AG08396 (cell line): ENCODE measurements at places on chromosomes 3 and 15.

- no peak for DNase-seq
These were observed 120.0 kb downstream of the PLD1 start for GRCh38 chr3:171690281-171690680.

DNA sequence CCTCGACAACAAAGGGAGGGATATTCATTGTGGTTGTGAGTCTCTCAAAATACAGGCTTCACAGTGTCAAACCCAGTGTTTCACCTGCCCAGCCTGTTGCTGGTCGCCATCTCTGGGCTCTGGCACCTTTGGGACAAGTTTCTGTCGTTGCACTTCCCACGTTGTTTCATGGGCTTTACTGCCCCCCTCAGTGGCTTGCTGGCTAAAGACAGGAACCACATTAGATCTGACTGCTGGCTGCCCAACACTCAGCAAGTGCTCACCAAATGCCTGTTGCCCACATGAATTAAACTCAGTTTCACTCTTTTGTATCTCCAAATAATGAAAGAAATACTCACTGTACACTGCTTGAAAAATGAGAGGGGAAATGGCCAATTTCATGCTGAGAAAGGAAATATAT, 27.6 kb downstream of the FOXL2 start:
- no peak for DNase-seq

DNA sequence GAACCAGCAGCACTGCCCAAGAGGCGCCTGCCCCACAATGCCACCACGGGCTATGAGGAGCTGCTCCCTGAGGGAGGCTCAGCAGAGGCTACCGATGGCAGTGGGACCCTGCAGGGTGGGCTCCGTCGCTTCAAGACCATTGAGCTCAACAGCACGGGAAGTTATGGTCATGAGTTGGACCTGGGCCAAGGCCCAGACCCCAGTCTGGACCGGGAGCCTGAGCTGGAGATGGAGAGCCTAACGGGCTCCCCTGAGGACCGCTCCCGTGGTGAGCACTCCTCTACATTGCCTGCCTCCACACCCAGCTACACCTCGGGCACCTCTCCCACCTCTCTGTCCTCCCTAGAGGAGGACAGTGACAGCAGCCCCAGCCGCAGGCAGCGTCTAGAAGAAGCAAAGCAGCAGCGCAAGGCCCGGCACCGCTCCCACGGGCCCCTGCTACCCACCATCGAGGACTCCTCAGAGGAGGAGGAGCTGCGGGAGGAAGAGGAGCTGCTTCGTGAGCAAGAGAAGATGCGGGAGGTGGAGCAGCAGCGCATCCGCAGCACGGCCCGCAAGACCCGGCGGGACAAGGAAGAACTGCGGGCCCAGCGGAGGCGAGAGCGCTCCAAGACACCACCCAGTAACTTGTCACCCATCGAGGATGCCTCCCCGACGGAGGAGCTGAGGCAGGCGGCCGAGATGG, 21.8 kb upstream of the APEH start:
- no peak for DNase-seq

GRCh38 chr3:66756468-66757036, 241.6 kb upstream of the KBTBD8 start:
- DNase-seq = no peak

DNA sequence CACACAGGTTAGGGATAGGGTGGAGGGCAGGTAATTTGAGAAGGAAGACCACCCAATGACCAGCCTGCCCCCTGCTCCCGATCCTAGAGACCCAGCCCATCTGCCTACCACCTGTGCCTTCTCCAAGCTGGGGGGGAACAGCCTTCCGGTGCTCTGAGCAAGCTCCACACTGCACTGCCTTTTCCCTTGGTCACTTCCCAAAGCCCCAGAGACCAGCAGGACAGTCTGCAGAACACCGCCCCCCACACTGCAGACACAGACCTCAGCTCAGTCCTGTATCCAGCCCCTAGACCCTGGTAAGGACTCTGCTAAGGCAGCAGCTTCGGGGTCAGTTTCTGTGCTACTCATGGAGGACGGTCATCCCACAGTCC, 156.9 kb downstream of the MEGF11 start:
- DNase-seq = no peak

DNA sequence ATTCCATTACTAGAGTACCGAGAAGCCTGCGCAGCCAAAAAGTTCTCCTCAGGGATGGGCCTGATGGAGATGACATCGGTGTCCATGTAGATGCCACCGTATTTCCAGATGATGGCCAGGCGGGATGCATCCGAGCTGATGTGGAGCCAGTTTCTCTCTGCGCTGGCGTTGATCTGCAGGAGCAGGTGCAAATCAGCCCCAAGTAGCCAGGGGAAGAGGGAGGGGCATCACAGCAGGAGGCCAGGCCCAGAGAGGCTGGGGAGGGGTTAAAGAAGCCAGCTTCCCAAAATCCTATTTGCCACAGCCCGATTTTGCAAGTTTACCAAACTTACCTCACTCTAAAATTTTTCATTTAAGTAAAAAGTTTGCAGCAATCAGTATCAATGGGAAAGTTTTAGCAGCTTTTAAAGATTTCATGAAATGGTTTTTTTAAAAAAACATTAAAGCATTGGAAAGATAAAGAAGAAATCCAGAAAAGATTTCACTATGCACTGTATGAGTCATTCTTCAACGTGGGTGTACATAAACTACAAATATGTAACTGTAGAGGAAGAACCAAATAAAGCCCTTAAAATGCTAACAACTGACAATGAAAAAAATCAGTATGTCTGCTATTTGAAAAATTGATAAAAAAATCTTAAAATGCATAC, 7.4 kb downstream of the A4GNT start:
- DNase-seq = peak; percentile 69

DNA sequence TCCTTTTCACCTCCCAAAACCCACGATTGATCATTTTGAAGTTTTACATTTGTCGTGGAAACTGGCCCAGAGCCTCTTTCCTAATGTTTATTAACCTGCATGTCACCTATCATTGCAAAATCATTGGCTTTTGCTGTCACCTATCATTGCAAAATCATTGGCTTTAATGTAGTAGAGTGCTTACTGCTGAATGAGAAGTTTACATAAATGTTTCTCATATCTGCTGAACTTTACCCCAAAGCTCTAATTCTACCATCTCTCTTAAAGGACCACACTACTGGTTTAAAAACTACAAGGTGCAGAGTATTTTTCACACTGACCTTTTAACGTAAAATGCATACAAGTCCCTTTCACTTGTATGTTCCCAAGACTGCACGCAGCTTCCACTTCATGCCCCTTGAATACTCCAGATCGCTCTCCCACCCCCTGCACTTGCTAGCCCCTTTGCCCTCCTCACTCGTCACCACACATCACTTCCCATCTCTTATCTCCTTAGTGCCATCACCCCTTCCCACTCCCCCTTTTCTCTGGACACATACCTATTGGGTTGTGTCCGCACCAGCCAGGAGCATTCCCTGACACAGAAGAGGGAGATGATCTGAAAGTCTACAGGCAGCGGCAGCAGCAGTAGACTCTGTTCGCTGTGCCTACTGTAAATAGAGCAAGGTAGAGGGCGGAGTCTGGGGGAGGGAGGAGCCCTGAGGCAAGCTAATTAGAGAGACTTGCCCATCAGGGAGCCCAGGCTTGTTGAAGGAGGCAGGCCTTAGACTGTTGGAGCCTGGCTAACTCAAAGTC, 30.2 kb upstream of the ATOSA start:
- DNase-seq = no peak

- no peak for DNase-seq
These were observed 31.9 kb upstream of the SPRED1 start for GRCh38 chr15:38220606-38221273.

DNA sequence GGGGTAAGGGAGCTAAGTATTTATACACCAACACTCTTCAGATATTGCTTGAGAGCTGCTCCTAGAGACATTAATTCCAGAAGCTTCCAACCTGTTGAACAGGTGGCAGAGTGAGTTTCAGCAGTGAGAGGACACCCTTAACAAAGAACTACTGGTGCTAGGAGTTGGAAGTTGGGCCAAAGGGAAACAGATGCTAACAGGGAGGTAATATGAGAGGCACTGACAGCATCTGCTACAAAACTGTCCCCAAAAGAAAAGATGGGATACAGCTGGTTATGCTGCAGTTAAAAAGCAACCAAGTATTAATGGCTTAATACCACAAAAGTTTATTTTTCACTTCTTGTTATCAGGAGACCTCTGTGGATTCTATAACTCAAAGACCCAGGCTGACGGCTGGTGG, 104.5 kb upstream of the SATB1 start:
- DNase-seq = no peak

GRCh38 chr3:13461169-13462124, 18.7 kb upstream of the HDAC11 start:
- DNase-seq = peak; percentile 40

- DNase-seq = no peak
These were observed 4.5 kb downstream of the RAB7A start for GRCh38 chr3:128730471-128730870.

DNA sequence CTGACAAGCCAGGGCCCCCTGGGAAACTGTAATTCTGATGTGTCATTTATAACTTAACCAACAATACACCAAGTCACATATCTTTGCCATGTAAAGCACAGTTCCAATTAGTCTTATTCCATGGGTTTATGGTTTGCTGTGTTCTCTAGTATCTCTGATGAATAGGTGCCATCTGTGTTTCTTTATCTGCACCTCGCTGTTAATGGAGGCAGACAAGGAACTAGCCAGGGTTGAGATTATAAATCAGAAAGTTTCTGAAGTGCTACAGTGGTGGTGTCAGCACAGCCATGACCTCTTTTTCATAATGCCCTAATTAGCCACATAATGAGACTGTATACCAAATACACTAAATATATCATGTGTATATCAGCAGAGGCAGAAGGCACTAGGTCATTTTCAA, 866.4 kb downstream of the PLOD2 start:
- DNase-seq = no peak

- DNase-seq = no peak
These were observed 36.9 kb downstream of the SENP8 start for GRCh38 chr15:72155003-72155621.

DNA sequence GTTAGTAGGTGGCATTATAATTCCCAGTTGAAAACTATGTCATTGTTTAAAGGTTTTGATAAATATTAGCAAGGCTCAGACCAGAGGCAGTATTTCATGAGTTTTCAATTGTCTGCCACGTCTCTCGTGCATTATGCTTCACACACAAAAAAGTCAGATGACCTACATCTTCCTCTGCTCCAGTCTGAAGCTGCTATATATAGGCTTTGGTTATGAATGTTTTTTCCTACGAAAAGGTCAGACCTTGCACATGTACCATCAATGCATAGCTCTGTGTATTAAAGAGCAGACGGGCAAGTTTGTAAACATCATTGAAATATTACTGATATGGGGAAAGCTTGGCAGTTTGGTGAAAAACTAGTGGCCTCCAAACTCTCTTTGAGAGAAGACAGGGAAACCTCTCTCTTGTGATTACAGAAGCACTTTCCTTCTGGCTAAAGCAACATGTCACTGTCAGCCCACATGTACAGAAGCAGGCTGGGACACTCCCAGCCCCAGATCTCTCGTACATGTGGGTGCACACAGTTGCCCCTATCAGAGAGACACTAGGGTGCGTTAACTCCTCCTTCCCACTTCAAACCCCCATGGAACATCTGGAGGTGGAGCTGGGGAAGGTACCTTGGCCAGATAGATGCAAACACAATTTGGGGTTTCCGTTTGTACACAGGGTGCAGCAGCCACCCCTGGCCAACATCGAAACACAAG, 184.0 kb upstream of the BCL6 start:
- DNase-seq = no peak

DNA sequence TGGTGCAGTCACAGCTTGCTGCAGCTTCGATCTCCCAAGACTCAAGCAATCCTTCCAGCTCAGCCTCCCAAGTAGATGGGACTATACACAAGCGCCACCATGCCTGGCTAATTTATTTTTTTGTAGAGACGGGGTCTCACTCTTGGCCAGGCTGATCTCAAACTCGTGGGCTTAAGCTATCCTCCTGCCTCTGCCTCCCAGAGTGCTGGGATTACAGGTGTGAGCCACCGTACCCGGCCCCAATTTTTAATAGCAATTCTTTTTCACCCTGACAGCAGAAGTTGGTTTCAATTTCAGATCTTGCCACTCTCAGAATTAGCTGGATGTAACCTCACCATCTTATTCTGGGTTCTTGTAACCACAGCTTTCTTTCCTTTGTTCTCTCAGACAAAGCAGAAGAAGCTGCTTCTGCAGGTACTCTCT, 64.8 kb downstream of the TRIM71 start:
- DNase-seq = no peak

DNA sequence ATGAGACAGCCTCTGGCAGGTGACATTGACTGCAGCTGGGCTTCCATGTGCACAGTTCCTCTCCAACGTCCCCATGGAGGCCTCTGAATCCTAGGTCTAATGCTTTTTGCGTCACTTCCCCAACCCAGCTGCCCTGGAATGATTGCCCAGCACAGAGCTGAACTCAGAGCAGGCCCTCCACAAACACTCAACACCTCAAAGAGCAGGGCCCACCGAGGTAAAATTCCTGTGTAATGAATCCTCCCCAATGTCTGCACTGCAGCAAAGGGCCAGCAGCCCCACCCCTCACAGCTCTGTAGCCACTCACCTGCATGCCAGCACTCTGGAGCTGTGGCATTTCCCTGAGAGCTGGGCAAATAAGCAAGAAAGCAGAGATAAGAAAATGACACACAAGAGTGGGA, 42.6 kb upstream of the DUSP7 start:
- DNase-seq = no peak

GRCh38 chr3:141401573-141402475, 33.5 kb downstream of the ZBTB38 start:
- peak; percentile 71 for DNase-seq

- no peak for DNase-seq
These were observed 66.9 kb downstream of the CEP63 start for GRCh38 chr3:134552784-134553183.

DNA sequence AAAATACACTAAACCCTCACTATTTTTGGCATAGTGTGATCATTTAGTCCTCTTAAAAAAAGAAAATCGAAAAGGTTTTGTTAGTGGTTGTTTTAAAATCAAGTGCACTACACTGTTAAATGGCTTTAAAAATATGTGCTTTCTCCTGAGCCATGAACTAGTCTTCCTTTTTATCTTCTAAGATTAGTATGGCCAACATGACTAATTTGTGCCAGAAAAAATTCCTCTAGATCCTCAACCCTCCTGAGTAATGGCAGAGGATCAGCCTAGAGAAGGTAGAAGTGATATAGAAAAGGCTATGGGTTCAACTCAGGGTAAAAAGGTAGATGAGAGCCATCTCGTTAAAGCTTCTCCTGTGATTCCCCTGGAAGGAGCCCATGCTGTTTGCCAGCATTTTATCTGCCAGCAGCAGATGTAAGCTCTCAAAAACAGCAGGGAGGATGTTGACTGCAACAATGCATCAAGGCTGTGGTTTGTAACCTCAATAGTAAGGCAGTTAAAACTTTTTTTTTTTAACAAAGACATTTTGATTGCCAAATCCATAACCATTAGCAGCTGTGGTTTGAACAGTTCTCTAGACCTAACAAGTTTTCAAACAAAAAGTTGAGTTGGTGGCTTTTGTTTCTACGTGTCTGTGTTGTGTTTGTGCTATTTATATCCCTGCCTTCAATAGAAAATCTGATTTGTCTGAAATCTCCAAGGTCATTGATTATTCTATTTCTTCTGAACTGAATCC, 30.2 kb upstream of the ZNF609 start:
- DNase-seq = peak; percentile 59
